NCI-H1930 (cell line): ENCODE measurements at places on chromosomes 5 and 9.
A peak's percentile ranks its signal among the peaks of the same experiment; 100 is the strongest.

DNA sequence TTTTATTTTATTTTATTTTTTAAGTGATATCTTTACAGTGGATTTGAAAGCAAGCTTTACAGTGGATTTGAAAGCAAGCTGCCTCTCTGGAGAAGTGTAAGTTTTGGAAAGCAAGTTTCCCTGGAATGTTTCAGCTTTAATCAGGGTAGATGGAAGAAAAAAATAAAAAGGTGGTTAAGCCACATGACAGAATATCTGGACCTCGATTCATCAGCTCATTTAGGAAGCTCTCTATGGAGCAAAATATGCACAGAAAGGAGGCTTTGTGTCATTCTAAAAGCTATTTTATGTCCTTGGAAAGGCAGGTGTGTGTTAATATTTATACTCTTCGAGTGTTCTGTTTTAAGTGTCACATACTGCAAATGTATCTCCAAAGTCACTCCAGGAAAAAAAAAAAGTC, 409.2 kb upstream of the KLF4 start:
- DNase-seq = no peak

GRCh38 chr9:137320555-137321384, 18.7 kb upstream of the NRARP start:
- DNase-seq = no peak

DNA sequence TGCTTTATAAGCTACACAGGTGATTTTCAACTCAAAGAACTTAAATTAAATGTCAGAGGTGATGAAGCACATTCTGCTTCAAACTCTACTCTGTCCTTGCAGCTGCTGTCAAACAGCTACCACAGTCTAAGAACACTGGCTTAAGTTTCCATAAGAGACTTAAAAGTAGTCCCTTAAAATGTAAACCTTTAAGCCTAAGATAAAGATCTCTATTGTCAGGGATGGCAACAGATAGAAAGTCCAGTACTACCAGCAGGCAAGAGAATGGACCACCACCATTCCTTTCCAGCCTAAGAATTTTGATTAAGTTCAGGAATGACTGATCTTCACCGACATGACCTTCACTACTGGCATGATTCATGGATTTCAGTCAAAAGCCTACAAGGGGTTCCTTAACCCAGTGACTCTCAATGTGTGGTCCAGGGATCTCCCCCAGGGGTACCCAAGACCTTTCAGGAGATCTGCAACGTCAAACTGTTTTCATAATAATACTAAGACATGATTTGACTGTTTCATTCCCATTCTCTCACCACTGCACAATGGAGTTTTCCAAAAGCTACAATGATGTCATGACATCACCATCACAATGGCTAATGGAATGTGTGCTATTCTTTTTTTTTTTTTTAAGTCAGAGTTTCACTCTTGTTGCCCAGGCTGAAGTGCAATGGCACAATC, 41.1 kb upstream of the PLPP6 start:
- DNase-seq = no peak

DNA sequence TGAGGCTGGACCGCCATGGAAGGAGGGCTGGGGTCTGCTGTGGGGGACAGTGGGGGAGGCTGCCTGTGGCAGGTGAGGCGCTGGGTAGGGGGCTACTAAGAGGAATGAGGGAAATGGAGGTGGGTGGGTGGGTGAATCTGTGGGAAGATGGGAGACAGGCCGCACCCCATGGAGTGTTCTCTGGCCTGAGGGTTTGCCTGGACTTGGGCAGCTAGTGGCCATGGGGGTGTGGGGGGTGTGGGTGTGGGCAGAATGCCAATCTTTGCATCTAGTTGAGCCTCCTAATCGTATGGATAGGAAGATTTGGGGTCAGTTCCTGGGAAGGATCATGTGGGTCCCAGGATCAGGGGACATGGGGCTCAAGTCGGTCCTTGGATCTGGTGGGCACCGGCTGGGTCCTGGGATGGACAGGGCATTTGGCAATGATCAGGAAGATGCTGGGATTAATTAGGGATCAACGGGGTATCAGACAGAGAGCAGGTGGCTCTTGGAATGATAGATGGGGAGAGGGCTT, 518 bp downstream of the ZDHHC12 start:
- no peak for DNase-seq

DNA sequence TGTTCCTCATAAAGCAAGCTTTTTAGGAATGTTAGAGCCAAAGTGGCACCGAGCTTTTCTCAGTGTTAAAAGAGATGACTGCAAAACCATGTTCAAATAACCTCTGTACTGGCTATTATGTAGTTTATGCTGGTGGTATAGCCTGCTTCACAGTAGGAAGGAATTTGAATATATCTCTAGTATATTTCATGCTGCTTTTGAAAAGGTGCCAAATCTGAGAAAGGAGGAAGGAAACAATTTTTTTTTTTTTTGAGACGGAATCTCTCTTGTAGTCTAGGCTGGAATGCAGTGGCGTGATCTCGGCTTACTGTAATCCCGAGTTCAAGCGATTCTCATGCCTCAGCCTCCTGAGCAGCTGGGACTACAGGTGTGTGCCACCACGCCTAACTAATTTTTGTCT, 13.5 kb downstream of the CREBRF start:
- no peak for DNase-seq

- no peak for DNase-seq
These were observed 45.0 kb upstream of the SV2C start for GRCh38 chr5:76038212-76038611.

- DNase-seq = no peak
These were observed 291.8 kb upstream of the IRX4 start for GRCh38 chr5:2174538-2174937.

DNA sequence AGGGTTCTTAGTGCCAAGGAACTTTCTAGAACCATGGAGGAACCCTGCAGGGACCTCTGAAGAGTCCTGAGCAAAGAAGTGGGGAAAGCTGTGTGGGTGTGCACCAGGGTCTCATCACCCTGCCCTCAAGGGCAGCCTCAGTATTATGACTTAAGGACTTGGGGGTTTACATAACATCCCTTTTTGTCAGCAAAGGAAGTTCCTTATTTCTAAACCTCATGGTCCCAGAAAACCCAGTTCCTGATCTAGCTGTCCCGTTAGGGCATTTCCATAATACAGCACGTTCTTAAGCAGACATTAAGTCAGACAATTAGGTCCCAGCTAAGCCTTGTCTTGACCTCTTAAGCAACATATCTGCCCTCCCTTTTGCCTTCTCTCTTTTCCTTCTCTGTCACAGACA, 57.3 kb downstream of the DAPK1 start:
- no peak for DNase-seq

DNA sequence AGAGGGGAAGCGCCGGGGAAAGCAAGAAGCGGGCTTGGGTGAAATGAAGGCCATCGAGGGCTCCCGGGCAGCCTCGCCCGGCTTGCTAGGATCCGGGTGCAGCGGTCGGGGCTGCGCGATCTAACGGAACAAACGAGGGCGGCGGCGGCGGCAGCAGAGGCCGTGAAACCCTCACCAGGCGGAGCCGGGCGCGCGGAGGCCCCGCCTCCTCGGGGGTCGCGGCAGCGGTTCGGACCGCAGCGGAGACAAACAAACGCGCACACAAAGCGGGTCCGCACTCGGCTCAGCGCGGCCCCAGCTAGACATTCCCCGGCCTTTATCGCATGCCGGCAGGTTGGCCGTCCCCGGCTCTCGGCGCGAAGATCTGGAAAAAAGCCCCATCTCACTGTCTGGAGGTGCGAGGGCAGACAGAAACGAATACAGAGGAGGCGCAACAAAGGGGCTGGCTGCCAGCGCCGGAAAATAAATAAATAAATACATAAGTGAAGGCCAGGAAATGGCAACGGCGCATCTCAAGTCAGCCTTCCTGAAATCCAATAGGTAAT, 10.5 kb upstream of the TRIM36 start:
- peak; percentile 8 for DNase-seq

DNA sequence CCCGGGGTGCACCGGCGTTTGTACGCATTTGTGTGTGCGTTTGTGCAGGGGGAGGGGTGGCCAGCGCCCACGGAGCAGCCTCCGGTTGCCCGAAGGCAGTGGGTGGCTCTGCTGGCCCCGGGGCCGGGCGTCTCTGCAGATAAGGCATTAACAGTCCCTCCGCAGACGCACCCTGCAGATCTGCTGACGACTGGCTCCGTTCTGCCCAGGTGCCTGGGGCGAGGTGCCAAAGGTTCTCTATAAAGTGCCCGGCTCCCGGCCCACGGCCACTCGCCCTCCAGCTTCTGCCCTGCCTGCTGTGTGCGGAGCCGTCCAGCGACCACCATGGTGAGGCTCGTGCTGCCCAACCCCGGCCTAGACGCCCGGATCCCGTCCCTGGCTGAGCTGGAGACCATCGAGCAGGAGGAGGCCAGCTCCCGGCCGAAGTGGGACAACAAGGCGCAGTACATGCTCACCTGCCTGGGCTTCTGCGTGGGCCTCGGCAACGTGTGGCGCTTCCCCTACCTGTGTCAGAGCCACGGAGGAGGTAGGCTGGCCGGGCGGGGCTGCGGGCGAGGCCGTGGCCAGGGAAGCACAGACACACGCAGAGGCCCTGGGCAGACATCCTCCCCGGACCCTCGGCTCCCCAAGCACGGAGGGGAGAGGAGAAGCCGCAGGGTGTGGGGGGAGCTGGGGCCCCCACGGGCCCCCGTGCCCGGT, at the start of gene SLC6A19:
TSS of gene SLC6A19 (plus strand) at position 269 of the 699 bp plus-strand sequence. CDS start at position 325, 56 bp downstream.
- DNase-seq = no peak

DNA sequence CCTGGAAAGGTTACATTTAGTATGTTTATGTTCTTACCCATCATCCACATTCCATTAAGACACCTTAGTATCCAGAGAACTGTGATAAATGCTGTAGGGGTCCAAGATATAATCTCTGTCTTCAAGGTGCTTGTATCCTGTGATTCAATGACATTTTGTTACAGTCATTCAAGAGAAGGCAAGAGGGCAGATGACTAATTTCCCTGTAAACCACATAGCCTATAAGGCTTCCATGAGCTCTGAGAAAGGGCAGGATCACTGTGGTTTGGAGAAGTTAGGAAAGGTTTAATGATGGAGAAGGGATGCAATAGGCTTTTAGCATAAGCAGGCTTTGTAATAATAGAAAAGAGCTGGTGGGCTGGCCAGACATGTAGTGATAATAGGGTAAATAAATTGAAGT, 40.0 kb downstream of the PAPPA start:
- no peak for DNase-seq

DNA sequence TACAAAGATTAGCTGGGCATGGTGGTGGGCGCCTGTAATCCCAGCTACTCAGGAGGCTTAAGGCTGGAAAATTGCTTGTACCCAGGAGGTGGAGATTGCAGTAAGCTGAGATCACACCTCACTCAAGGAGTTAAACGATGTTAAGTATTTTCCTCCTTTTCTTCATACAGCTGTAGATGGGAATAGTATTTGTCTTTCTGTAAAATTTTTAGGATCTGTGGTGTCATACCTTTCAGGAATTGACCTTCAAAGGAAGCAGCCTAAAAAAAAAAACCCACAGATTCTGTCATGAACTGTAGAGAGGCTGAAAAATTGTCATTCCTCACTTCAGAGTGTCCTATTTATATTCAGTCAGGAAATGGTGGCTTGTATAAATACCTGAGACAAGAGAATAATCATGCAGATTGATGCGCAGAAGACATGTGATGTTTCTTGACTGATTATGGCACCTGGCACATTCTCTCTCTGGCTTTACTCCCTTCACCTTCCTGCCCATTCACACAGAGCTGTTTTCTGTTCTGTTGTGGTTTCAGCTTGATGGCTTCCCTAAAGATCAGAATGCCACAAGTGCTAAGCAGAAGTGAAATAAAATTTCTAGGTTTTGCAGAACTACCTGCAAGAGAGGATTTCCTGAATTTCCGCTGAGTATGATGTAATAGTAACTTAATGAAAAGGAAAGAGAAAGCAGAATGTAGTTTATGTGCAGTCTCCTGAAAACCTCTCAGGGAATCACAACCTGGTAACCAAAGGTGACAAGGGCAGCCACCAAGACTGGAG, 3.8 kb downstream of the IFNA1 start:
- DNase-seq = no peak

GRCh38 chr5:78182838-78183237, 111.7 kb downstream of the AP3B1 start:
- no peak for DNase-seq

DNA sequence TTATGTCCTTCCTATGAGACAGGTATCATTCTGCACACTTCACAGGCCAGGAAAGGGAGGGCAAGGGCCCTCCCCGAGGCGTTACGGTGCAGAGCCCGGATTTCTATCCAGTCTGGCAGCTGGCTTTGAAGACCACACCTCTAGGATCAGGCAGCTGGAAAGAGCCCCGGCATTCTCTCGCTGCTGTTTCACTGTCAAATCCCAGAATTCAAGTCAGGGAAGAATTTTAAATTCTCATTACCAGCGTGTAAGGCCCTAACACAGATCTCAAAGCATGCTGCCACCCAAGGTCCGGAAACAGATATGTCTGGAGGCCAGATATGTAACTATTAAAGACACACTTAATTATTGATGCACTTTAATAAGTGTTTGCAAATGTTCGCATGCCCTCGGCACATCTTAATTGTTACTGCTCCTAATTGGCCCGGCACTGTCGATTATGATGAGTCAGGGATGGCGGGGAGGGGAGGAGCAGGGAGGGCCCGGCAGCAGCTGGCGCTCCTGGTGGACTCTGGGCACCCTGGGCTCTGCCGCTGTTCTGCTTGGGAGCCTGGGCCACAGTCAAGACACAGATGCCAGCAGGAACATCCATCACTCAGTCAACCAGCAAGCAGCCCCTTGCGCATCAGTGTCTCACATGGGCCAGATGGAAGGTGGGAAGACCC, 76.3 kb upstream of the BARHL1 start:
- no peak for DNase-seq

DNA sequence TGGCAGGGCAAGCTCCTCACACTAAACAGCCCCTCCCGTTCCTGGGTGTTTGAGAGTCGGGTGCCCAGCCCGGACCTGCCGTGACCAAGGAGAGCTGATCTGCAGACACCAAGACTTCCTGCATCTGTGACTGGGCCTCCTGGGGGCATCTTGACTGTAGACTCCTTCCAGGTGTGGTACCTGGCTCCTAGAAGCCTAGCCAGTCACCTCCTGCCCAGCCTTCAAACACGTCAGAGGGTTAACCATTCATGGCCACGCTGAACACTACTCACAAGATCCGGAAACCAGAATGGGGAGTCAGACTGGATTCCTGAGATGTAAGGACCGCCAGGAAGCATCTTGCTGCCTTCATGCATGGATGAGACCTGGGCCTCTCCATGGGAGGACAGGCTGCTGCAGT, 3.7 kb upstream of the LCN2 start:
- no peak for DNase-seq

DNA sequence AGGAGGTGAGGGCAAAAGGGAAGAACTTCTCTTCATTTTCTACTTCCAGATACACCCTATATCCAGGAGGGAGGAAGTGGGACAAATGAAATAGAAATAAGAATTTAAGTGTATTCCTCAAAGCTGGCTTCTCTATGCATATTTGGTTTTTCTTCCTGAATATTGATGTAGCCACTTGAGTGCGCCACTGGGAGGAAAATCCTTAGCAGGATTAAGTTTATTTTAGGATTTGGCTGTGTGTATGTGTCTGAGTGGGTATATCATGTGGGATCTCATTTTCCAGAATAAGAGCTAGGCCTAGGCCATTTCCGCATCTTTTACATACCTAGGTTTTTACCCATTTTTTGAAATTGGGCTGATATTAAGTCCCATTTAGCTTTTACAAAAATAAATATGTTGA, 42.5 kb downstream of the MAP1B start:
- no peak for DNase-seq

GRCh38 chr5:126430631-126431030, 7.4 kb downstream of the GRAMD2B start:
- no peak for DNase-seq

- DNase-seq = no peak
These were observed 166.8 kb downstream of the NNT start for GRCh38 chr5:43769571-43770355.
